ENCODE measurements at places on chromosomes 5 and 9.

DNA sequence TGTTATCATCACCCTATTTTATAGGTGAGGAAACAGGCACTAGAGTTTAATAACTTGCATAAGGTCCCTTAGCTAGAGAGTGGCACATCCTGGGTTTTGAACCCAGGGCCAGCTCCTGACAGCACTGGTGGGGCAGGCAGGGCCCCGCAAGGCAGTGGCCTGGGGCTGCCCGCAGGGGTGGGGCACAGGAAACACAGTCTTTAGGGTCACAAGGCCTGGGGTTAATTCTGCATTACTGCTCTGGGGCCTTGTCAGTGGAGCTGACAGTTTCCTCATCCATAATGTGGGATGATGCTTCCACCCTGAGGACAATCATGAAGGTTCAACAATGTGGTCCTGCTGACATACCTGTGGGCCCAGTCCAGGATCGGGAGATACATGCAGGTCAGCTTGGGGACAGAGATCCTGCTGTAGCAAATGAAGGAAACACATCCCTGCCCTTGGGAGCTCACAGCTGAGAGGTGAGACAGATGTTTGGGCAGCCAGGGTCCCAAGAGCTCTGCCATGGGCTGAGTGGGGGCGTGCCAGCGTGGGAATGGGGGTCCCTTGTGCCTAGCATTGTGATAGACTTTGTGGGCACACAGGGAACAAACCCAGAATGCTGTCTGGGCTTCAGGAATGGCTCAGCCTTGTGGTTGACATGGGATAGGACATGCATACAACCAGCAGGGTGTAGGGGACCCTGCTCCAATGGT is 14.7 kb downstream of the FGF18 start:
- DNase-seq, result no peak

- DNase-seq, result no peak
These were observed 1.2 kb downstream of the MAPK9 start for GRCh38 chr5:180290568-180291233.

DNA sequence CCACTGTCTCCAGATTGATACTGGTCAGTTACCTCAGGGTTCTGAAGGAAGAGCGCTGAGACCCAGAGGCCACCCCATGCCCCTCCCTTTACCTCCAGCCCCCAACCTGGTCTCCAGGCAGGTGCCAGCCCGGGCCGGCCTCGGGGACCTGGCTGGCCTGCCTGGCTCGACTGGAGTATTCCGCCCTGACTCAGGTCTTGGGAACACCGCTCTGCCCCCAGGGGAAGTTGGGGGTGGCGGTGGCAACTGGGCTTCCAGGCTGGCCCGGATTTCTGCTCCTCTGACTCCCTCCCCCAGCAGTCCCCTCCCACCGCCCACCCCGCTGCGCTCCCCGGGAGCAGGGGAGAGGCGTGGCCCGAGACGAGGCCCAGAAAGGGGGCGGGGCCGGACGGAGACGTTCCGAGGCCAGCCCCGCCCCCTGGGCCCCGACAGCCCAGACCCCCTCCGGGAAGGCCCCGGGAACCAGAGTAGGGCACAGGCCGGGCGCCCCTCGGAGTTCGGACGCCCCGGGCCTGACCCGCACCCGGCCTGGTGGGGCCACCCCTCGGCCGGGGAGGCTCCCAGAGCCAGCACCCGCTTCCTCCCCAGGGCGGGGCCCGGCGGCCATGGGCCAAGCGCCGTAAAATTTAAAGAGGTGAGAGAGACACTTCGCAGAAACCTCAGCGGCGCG is 82.5 kb upstream of the ZBTB43 start:
- DNase-seq, result peak; percentile 87

DNA sequence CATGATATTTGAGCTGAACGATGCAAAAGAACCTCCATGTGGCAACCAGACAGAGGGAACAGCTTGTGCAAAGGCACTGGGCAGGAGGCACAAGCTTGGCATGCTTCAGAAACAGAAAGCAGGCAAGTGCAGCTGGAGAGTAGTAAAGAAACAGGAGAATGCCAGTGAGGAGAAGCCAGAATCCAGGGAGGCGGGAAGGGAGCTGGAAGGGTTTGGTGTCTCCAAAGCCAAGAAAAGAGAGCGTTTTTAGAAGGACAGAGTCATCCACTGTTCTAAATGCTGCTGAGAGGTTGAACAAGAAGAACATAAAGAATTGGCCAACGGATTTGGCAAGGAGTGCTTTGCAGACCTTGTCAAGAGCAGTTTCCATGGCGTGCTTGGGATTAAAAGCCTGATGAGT is 124.7 kb downstream of the TLE1 start:
- no peak for DNase-seq

DNA sequence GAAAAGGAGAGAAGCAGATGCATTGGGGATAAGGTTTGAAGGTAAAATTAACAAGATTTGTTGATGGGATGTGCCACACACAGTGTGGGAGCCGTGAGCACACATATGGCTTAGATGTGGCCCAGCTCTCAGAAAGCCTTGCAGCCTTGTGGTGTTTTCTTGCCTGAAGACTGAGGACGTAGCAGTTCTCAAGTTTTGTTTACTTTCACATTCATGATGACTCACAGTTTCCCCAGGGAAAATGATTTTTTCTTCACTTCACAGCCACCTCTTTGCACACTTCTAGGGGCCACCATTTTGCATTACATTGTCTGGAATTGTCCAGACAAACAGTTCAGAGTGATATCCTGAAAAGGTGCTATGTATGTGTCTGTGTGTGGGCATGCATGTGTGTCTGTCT is 126.2 kb downstream of the BASP1 start:
- DNase-seq, result no peak

DNA sequence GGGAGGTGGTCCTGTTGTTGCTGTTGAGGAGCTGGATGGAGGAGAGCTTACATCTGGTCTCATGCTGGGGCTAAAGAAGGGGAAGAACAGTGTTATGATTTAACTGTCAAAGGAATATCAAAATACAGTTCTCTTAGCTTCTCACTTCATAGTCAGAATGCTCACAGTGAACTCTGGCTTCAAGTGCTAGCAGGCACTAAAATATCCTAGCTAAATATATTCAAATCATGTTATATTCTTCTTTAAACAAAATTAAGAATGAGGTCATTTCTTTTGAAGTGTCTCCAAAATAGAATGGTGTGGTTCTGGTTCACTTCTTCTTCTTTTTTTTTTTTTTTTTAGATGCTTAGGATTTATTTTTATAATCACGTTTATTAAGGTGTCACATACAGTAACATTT is 89.4 kb downstream of the NR3C1 start:
- no peak for DNase-seq

- no peak for DNase-seq
These were observed 27.0 kb downstream of the IL9 start for GRCh38 chr5:135868681-135869080.

GRCh38 chr9:128088253-128088945 is 20.4 kb downstream of the SLC25A25 start:
- no peak for DNase-seq

DNA sequence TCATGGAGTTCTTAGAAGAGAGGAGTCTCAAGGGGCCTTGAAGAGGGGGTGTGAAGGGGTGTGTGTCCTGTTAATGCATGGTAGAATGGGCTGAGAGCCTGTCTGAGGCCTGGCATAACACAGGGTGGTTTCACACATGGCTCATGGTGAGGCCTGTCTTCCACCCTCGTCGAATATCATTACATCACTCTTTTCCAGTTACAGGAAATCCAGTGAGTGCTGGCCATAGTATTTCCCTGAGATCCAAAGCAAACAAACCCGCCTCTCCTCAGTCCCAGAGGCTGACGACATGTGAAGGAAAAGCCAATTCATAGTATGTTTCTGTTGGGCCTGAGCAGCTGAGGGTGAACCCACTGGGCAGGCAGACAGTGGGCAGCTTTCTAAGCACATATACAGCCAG is 159.4 kb upstream of the NR3C1 start:
- no peak for DNase-seq

- DNase-seq, result no peak
These were observed 134.2 kb downstream of the CDH10 start for GRCh38 chr5:24510523-24510988.

DNA sequence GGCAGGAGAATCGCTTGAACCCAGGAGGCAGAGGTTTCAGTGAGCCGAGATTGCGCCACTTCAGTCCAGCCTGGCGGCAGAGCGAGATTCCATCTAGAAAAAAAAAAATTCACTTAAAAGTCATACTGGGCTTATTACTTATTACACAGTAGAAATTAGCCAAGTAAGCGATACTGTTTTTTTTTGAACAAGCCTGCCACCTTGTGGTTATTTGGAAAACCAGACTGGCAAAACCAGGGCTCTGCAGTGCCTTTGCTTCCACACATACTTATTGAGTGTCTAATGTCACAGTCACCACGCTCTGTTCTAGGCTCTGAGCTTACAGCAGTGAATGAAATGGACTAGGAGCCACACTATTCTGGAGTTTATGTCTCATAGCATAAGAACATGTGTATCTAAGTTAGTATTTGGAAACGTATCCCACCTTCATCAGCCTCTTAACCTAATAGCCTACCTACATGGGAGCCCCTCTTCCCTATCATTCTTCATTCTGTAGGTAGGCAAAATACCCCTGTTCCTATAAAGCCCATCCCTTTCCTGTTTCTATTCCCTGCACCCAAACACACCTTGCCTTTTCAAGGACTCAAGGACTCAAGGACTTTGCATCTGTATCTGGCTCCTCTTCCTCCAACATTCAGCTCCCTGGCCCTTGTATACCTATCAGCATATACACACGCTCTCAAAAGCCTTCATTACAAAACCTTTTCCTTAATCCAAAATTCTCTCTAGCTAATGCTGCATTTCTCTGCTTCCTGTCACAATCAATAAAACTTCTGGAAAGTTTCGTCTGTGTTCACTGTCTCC is 13.9 kb upstream of the BASP1 start:
- DNase-seq, result no peak

DNA sequence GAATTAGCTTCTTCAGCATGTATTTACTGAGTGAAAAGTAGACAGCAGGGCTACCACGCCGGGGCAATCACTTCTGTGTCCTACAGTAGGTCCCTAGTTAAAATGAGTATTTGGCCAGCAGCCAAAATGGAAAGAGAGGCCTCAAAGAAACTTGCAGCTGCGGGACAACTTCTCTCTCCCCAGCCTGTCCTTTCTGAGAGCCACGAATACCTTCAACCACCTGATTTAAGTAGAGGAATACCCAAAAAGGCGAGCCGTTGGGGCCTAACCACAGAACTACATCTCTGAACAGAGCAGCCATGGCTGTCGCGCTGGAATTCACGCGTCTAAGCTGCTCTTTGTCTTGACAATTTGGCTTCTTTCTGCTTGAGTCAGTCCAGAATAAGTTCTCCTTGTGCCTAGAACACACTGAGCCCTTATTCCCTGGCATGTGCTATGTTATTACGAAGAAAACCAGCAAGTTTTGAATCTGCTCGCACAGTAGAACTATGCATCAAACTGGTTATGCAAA is 43.8 kb upstream of the GOLPH3 start:
- DNase-seq, result no peak

DNA sequence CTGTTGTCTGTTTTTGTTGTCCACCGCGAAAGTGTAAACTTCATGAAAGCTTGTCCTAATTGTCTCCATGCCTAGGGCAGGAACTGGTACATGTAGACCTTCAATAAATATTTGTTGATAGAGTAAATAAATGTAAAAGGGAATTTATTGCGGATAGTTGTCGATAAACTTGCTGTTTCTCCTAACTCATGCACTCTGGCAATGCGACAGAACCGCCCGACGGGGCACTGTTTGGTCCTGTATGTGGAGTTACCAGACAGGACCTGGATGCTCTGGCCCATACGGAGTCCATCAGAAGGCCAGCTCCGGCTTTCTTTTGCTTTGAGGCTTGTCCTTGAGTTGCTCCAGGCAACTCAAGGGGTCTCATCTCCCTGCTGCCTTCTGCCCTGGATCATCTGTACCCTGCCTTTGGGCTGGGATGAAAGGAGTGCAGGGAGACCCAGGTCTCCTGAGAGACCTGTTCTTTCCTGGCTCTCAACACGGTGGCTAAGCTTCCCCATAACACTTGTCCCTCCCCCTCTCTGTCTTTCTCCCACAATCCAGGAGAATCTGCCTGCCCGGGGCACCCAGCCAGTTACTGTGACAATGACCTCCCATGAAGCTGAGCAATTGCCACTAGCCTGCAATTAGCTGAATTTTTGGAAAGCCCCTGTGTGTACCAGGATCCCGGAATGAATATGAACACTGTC is 149.5 kb upstream of the PTCH1 start:
- DNase-seq, result no peak

GRCh38 chr5:171453056-171453725 is 33.7 kb downstream of the FGF18 start:
- DNase-seq, result no peak

Measured in stimulated activated CD4-positive, alpha-beta T cell treated with anti-CD3 and anti-CD28 coated beads, Interleukin-1b, Interleukin-23, amount 100 ng/mL, for 48 hours (primary cell).